ENCODE measurements at places on chromosomes 12 and 14.
A peak's percentile ranks its signal among the peaks of the same experiment; 100 is the strongest.

DNA sequence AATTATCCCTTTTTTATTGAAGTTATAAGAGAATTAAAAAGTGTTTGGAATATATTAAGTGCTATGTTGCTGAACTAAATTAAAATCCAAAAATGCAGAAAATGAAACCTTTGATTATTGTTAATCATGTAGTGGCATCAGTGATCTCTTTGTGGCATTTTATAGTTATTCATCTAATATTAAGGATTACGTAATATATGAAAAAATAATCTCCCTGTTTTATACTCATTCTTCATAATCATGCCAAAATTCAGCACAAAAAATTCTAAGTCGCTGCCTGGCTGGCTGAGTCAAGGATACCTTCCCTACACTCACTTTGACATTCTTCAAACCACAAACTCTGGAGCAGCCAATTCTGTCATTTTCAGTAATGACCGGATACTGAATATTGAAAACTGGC lies 63.7 kb downstream of the ARL1 start:
- DNase-seq = no peak

DNA sequence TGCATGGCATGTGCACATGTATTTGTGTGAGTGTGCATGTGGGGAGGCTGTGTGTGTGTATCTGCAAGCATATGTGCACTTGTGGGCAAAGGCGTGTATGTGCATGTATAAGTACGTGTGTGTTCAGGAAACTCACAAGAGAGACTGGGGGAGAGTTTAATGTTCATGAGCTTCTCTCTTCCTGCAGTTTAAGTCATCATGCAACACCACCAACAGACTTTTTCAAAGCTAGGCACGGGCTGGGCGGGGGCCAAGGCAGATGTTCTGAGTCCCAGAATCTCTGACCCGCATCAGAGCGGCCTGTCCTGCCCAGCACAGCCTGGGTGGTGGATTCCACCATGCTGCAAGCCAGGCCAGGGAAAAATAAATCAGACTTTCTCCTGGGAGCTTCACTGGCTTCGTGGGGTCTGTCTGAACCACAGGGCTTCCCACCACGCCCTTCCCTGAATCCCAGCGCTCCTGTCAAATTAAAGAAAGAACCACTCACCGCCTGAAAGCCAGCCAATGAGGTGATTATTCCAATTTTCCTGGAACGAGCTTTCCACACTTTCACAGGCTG lies 75.7 kb downstream of the PITPNM2 start:
- DNase-seq = no peak

DNA sequence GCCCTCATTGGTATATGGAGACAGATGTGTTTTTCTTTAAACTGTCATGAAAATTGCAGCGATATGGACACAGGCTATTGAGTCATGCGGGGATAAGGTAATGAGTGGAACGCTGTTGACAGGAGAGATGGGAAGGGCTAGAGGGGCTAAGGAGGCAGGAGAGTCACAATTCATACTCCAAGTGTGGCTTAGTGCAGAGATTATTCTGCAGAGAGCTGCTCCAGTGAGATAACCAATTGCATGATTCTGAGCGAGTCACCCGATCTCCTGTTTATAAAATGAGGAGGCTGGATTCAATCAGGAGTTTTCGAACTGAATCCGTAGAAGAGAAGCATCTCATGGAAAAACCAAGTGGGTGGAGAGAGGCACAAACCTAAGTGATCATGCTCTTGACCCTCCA lies 106.4 kb upstream of the PLEKHG7 start:
- no peak for DNase-seq

DNA sequence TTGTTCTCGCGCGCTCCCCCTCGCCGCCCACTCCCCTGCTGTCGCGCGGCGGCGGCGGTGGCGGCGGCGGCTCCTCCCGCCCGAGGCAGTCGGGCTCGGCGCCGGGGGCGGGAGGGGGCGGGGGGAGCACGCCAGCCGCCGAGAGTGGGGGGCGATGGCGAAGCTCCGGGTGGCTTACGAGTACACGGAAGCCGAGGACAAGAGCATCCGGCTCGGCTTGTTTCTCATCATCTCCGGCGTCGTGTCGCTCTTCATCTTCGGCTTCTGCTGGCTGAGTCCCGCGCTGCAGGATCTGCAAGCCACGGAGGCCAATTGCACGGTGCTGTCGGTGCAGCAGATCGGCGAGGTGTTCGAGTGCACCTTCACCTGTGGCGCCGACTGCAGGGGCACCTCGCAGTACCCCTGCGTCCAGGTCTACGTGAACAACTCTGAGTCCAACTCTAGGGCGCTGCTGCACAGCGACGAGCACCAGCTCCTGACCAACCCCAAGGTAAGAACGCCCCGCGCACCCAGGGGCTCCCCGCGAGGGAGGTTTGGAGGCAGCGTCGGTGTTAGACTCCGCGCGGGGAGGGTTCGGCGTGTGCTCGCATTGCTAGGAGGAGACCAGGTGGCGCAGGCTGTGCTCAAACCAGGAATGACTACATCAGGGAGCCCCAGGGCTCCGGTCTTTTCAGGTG lies 629 bp downstream of the KCNMB4 start:
- DNase-seq = no peak

- no peak for DNase-seq
Measured at GRCh38 chr12:20364501-20364900, 3.8 kb upstream of the PDE3A start.

DNA sequence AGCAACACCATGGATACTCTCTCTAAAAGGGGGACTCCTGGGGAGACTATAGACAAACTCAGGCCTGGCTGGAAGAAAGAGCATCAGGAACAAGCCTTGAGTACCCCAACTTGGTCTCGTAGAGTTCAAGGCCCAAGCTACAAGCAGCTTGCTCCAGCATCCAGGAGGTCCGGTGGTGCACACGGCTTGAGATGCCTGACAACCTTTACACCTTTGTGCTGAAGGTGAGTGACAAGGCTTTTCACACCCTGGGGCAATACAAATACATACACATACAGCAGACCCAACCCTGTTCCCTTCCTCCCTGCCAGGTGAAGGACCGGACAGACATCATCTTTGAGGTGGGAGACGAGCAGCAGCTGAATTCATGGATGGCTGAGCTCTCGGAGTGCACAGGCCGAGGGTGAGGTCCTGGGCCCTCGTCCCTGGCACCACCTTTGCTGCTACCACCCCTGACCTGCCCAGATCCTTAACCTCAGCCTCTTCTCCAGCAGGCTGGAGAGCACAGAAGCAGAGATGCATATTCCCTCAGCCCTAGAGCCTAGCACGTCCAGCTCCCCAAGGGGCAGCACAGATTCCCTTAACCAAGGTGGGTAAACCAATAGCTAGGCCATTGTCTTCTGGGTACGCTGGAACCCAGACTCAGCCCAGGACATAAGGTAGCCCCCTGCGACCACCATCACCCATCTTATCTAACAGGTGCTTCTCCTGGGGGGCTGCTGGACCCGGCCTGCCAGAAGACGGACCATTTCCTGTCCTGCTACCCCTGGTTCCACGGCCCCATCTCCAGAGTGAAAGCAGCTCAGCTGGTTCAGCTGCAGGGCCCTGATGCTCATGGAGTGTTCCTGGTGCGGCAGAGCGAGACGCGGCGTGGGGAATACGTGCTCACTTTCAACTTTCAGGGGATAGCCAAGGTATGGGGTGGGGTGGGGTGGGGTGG lies 41.2 kb downstream of the SH2B3 start:
- no peak for DNase-seq

GRCh38 chr14:68283378-68284123 lies 464.0 kb downstream of the RAD51B start:
- DNase-seq = no peak

DNA sequence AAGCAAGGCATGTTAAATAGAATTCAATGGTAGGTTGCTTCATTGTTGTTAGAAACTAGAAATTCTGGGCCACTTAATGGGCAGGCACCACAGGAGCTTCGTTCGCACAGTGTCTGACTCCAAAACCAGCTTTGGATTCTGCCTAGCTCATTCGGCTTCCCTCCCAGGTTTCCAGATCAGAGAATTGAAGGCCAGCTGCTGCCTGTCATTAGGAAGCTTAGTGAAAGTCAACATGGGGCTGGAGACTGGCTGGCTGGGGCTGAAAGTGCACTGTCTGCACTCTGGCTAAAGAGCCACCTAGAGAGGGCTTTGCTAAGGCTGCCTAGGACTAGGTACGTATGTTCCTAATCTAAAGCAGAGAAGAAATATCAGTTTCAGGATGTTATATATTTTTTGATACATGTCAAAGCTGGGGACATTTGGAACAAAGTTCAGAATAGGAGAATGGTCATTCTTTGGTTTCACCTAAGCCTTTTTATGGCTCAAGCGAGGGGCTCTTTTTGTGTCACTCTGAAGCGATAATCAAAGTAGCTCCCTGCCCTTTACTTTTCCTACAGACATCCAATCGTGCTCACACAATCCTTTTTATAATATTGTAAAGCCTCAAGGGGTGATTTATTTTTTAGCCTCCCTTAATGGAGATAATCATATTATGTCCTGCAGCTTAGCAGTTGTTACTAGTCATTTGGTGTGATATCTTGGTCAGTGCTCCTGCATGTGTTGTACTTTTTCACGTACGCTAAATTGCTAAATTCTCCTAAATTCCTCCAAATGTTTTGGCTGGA lies 238.5 kb upstream of the NAV3 start:
- DNase-seq = no peak

- DNase-seq = no peak
Measured at GRCh38 chr14:32211068-32211404, 8.0 kb upstream of the RNU6-8 start.

DNA sequence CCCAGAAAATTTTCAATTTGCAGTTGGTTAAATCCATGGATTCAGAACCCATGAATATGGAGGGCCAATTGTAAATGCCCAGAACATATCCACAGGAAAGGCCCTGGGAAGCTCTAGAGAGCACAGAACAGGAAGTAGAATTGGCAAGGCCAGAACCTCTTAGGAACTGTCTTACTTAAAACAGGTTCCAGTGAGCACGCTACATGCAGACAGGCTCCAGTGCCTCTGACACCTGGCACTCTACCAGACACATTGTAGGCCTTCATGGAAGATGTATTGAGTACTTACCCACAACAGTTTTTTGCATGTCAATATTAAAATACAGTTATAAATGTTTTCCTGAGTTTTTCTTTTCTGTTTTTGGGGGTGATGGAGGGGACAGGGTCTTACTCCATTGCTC lies 188.2 kb upstream of the FRMD6 start:
- no peak for DNase-seq

- no peak for DNase-seq
Measured at GRCh38 chr12:66065641-66066136, 64.9 kb downstream of the LLPH start.

DNA sequence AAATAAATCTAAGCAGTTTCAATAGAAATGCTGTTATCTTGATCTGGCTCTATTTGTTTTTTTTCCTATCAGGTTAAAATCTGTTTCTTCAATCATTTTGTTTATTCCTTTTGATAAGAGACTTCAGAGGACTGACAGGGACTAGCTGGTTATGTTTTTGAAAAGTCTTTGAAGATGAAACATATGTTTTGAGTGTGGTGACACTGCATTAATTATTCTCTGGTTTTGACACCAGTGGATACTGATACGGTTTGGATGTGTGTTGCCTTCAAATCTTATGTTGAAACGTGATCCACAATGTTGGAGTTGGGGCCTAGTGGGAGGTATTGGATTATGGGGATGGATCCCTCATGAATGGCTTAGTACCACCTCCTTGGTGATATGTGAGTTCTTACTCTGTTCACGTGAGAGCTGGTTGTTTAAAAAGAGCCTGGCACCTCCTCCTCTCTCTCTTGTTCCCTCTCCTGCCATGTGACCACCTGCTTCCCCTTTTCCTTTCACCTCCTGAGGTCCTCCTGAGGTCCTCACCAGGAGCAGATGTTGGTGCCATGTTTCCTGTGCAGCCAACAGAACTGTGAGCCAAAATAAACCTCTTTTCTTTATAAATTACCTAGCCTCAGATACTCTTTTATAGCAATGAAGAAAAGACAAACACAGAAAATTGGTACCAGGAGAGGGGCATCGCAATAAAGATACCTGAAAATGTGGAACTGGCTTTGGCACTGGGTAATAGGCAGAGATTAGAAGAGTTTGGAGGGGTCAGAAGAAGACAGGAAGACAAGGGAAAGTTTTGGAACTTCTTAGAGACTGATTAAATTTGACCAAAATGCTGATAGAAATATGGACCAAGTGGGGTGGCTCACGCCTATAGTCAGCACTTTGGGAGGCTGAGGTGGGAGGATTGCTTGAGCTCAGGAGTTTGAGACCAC lies 23.0 kb downstream of the RASSF3 start:
- DNase-seq = no peak

- no peak for DNase-seq
Measured at GRCh38 chr14:40074169-40074568, 641.9 kb upstream of the FBXO33 start.

DNA sequence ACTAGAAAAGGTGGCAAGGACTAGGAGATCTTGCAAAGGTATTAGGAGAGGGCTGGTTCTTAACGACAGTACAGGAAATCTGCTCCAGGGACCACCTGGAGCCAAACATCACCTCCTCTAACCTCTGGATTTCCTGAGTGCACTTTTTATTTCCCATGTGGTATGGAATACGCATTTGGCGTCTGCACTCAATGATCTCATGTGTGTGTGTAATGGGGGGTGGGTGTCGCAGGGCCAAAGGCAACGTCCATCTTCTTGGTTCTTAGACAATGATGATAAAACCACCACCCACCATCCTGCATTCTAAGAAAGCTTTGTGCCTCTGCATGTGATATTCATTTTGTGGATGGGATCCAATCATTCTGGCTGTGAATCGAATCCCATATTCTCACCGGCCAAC lies 68.8 kb downstream of the CLMN start:
- no peak for DNase-seq

DNA sequence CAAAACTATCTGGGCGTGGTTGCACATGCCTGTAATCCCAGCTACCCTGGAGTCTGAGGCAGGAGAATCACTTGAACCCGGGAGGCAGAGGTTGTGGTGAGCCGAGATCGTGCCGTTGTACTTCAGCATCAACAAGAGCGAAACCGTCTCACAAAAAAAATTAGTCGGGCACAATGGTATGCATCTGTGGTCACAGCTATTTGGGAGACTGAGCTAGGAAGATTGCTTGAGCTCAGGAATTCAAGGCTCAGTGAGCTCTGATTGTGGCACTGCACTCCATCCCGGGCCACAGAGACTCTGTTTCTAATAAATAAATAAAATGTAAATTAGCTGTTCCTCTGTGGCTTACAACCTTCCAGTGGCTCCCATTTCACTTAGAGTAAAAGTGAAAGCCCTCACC lies 28.0 kb downstream of the RCOR1 start:
- DNase-seq = peak; percentile 40

DNA sequence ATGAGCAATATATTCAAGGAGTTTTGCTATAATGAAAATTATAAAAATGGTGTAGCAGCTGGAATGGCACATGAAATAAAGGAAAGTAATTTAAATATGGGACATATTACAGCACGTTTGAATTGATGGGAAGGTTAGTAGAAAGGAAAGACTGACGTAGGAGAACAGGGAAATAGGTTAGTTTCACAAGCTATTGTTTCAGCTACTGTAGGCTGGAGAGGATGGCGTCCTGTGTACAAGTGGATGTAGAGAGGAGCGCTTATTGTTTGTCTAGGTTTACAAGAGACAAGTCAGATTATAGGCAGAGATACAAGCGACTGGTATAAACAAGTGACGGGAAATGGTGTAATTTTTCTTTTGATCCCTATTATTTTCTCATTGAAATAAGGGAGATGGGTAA lies 431.2 kb upstream of the PDE3A start:
- no peak for DNase-seq

All from stromal cell of bone marrow (primary cell).